ENCODE measurements at places on chromosomes 1 and 21.

GRCh38 chr1:43541721-43542401, 11.2 kb downstream of the PTPRF start:
- DNase-seq = no peak

DNA sequence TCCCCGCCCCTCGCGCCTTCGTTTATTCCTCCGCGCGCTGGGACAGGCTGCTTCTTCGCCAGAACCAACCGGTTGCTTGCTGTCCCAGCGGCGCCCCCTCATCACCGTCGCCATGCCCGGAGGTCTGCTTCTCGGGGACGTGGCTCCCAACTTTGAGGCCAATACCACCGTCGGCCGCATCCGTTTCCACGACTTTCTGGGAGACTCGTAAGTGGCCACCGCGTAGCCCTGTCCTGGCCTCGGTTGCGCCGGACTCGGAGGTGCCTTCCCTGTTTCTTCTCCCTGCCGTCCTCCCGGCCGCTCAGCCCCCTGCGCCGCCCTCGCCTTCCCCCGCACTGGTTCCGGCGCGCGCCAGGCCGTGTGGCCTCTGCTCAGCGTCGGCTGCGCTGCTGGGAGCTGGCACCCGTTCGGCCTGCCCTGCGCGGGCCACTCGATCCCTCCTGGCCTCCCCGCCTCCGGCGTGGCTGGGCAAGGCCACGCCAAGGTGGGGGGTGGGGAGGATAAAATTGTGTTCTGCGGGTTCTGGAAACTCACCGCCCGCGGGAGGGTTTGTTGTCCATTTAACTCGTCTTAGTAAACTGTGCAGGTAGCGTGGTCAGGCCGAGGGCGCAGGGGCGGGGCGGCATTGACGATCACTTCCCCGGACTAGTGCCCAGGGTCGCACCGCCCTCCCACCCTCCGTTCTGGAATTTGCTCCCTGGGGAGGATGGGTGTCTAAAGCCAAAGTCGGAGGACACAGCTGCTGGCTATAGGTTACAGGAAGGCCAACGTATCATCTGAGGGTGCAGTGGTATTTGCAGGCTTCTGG, at the start of gene PRDX6:
PRDX6 (plus strand) TSS at position 50 of the 808 bp plus-strand sequence; CDS start at position 113, 63 bp downstream.
- peak; percentile 81 for DNase-seq

DNA sequence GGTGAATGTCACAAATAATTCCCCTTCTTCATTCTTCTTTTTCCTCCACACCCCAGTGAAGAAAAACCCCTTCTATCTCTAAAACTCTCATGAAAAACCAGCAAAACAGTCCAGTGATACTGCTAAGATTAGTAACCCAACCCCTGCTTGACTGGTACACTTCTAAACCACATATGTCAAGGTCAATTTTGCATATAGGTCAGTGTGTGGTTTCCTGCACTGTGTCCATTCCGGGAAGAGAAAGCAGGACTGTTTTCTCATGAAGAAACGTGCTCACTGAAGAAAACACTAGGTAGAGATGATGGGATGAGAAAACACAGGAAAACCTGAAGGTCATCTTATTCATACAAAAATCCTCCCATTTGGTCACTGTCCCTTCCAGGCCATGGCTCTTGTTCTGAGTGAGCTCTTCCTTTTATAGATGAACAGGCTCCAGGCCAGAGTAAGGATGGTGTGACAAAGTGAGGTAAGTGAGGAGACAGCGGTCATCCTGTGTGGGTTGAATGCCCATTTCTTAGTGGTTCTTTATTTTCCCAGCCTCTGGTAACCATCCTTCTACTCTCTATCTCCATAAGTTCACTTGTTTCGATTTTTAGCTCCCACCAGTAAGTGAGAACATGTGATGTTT, 122.7 kb downstream of the FASLG start:
- no peak for DNase-seq

GRCh38 chr1:213685992-213686582, 301.7 kb upstream of the PROX1 start:
- DNase-seq = no peak

- no peak for DNase-seq
These were observed 223.0 kb upstream of the ADAMTS5 start for GRCh38 chr21:27189870-27190269.

DNA sequence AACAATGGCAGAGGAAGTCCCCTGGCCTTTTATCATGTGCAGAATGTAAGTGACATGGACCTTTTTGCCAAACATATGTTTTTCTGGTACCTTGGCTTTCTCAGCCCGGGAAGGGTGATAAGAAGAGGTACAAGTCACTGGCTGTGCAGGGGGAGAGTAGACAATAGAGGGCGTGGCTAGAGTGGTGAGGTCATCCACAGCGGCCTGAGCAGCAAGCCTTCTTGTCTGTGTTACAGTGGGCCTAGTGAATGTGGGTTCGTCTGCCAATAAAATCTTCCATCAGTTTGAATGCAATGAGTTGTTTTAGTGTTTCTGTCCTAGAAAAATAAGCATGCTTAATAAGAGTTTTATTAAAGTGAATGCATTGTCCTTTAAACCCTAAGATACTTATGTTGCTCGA, 59.0 kb upstream of the PGD start:
- peak; percentile 84 for DNase-seq

DNA sequence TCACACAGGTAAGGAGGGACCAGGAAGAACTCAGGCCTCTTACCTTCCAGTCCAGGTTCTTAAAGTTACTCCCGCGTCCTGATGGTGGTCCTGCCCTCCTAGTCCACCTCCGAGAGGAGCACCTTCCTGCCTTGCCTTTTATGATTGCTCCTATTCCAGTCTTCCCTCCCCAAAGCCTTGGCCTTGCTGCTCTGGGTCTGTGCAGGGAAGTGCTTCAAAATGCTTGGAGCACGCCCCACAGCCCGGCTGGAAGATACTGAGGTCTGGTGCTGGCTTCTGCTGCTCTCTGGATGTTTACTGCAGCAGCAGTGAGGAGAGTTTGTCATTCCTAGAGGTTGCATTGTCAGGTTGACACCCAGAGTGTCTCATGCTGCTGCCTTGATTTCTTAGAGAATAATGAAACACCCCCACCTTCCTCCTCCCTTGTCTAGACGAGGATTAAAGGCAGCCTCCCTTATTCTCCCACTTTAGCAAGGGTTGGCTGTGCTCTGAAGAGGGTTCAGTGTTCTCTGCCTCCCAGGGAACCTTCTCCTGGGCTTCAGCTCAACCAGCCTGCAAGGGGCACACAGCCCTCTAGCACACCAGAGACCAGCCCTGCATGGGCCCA, 142.2 kb upstream of the CACNA1E start:
- no peak for DNase-seq

DNA sequence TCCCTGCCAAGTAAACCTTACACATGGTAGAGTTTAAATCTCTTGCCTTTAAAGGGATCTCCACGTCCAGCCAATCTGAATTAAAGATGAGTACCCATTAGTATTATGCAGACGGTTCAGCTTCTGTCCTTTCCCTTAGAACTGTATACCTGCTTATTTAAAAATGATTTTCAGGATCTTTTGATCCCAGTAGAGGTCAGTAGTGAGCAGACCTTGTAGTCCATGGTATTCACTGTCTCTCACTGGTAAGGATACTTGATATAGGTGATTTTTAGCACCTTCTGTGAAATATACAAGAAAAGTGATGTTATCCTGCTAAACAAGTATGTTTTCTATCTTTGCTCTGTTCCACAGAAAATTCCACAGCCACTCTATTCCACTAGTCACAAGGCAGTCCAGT, 1211.6 kb upstream of the ADGRL4 start:
- peak; percentile 71 for DNase-seq

DNA sequence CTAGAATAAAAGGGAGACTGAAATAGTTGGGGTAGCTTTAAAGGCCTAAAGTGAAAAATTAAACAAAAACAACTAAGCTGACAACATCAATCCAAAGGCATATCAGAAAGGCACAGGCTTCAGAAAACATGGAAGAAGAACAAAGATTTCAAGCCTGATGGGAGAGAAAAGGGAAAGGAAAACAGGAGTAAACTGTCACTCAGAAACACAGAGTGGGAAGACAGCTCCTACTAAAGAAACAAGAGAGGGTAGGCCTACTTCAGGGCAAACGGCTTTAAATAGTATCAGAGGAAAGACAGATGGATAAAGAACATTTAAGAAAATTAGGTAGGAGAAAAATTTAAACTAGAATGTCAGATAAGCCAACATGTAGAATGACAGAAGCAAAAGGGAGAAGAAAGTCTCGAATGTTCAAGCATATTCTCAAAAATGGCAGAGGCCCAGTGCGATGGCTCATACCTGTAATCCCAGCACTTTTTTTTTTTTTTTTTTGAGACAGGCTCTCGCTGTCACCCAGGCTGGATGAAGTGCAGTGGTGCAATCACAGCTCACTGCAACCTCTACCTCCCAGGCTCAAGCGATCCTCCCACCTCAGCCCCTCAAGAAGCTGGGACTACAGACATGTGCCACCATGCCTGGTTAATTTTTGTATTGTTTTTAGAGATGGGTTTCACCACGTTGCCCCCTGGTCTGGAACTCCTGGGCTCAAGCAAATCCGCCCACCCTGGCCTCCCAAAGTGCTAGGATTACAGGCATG, 7.6 kb downstream of the EGLN1 start:
- no peak for DNase-seq

DNA sequence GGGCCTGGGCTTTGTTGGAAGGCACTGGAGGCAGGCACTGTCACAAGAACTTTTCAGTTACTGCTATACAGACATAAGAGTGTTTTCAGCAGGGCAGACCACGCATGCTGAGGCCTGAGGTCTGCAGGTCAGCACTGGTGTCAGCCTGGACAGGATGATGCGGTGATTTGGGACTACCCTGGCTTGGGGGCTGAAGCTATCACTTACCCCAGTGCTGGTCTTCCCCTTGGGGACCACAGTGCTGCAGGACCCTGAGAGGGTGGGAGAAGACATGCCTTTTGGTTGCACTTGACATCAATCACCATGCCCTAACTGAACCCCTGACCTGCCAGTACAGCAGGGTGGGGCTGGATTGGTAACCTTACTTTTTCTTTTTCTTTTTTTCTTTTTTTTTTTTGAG, 9.2 kb downstream of the DMRTB1 start:
- no peak for DNase-seq

DNA sequence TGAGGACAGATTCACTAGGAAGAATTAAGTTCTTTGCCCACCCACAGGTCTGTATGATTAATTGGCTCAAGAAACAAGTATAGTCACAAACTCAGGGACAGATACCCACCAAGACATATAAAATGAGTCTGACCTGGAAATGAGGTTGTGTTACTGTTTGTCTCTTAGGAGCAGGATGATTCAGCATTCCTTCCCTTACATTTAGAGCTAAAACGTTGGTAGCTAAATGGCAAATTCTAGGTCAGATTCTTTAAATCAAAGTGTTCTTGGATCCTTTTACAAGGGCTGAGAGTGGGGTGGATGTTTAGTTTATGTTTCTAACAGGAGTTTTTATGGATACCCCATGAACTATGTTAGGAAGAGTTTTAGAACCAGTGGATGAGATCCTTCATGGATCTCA, 4.7 kb downstream of the RIMKLA start:
- DNase-seq = peak; percentile 38

GRCh38 chr1:96538883-96539282, 182.7 kb upstream of the PTBP2 start:
- DNase-seq = peak; percentile 98

DNA sequence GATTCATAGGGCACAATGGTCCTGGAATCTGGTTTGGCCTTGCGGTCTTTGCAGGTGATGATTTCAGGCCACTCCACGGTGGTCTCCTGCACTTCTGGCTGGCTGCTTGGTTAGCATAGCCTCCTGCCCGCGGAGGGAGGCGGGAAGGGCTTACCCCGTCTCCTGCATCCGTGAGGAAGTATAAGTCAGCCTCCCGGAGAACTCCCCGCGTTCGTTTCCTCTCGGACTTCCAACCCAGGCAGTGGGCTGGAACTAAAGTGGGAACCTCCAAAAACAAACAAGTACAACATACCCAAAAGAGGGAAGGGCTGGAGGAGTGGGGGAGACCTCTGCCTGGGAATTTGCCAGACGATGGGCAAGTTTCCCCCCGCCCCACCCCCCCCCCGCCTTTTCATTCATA, 939 bp upstream of the CCN1 start:
- DNase-seq = peak; percentile 87

DNA sequence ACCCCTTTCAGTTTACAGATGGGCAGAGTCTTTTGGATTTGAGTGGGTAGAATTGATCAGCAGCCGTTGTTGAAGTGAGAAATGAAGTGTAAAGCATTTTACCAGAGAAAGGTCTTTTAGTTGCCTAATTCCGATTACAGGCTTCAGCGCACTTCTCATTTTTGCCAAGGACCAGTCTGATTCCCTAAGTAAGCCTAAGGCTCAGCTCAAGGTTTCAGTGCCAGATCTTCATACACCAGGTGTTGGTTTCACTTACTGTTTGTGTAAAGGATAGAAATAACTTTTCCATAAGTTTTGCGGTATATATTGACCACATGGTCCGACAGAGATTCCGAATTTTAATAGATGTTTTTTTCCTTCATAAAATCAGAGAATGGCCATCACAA, 83.9 kb upstream of the BMP8A start:
- DNase-seq = no peak

DNA sequence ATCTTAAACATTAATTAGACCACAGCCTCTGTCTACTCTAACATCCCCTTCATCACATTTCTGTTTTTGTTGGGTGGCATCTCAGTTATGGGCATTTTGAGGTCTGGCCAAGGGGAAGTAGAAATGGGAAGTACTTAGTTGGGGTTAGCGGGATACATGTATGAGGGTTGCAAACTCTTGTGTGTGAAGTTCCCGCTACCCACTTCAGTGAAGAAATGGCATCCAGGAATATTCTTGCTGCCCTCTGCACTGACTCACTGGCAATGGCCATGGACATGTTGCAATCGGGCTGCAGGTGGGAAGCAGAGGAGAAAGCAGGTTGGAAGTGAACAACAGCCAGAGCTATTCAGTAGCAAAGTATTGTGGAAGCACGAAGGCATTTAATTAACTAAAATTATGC, 7.4 kb downstream of the CD48 start:
- DNase-seq = no peak

GRCh38 chr1:94919241-94920030, 7.5 kb downstream of the CNN3 start:
- no peak for DNase-seq

DNA sequence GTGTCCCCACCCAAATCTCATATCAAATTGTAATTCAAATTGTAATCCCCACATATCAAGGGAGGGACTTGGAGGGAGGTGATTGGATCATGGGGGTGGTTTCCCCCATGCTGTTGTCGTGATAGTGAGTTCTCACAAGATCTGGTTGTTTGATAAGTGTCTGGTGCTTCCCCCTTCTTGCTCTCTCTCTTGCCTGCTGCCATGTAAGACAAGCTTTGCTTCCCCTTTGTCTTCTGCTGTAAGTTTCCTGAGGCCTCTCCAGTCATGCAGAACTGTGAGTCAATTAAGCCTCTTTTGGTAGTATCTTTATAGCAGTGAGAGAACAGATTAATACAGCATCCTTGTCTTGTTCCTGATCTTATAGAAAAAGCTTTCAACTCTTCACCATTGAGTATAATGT, 6.5 kb upstream of the LRRC39 start:
- DNase-seq = no peak

Data from cardiac fibroblast (primary cell).